Activated CD4-positive, alpha-beta T cell treated with anti-CD3 and anti-CD28 coated beads, Interleukin-2, amount 50 U/mL, for 4 hours (primary cell): ENCODE measurements at places on chromosomes 4 and X.

GRCh38 chr4:13844740-13845139 is 217.2 kb upstream of the BOD1L1 start:
- no peak for DNase-seq

DNA sequence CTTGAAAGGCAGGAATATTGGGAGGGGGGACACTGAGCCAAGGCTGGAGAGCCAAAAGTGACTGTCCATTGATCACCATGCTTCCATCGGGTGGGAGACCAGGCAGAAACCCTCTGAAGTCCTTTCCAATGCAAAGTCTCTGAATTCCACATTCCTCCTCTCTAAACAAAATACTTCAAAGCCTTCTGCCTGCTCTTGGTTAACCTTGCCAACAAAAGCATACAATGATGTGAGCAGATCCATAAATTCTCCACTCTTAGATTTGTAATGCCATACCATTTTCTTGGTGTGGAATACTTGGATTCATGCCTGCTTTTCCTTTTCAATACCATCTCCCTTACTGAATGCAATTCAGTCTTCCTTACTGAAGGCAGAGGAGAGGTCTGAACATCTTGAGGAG is 74.1 kb upstream of the FAM9B start:
- no peak for DNase-seq

- DNase-seq, result no peak
These were observed 28.0 kb upstream of the AFAP1 start for GRCh38 chr4:7967501-7968261.

DNA sequence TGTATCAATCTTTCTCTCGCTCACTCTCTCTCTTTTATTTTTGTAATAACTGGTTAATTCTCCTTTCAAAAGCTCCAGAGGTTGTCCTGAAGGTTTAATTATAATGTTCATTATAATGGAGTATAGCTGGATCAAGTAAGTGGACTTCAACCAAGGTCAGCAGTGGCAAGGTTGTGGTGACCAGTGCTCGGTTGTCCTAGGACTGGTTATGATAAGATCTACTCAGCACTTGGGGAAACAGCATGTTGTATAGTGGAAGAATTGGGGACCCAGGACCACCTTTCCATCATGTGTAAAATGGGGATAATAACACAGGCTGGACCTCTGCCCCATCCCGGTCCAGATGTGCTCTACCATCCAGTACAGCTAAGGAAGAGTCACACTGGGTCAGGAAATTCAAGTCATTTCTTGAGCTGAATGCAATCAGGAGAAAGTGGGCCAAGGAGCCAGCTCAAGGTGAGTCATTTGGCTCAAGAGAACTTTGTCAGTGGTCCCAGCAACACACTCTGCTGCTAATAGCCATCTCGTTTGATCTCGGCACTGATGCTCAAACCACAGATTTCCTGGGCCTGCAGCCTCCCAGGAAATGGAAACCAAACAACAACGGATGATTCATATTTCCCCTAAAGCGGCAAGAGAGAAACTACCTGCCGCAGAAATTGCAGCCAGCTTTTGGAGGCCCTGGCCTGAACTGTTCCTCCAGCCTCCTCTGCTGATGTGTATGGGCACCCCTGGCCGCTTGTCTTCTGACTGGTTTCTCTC is 123.6 kb upstream of the RBPJ start:
- DNase-seq, result peak; percentile 57

- DNase-seq, result no peak
These were observed 2.1 kb downstream of the SHISA3 start for GRCh38 chr4:42399393-42399792.

- no peak for DNase-seq
These were observed 126.9 kb upstream of the NRK start for GRCh38 chrX:105695451-105695850.

GRCh38 chr4:177855507-177856197 is 413.4 kb upstream of the AGA start:
- DNase-seq, result no peak

DNA sequence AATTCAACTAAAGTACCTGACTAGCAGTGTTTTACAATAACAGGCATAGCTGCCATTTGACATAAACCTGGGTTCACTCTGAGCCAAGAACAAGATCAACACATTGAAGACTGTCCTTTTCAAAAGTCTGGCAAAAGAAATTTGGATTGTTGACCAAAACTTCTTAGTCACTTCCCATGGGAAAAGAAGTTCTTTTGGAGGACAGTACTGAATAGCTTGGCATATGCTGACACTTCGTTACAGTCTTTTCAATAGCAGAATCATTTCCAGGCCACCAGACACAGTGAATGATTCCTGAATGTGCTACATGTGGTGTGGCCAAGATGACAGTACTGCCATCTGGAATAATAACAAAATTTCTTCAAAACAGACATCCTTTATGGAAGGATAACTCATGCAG is 560.3 kb downstream of the GRID2 start:
- no peak for DNase-seq

- DNase-seq, result no peak
These were observed 286.9 kb upstream of the FGF16 start for GRCh38 chrX:77160301-77160700.

GRCh38 chrX:108947205-108947604 is 210.8 kb upstream of the IRS4 start:
- DNase-seq, result no peak

DNA sequence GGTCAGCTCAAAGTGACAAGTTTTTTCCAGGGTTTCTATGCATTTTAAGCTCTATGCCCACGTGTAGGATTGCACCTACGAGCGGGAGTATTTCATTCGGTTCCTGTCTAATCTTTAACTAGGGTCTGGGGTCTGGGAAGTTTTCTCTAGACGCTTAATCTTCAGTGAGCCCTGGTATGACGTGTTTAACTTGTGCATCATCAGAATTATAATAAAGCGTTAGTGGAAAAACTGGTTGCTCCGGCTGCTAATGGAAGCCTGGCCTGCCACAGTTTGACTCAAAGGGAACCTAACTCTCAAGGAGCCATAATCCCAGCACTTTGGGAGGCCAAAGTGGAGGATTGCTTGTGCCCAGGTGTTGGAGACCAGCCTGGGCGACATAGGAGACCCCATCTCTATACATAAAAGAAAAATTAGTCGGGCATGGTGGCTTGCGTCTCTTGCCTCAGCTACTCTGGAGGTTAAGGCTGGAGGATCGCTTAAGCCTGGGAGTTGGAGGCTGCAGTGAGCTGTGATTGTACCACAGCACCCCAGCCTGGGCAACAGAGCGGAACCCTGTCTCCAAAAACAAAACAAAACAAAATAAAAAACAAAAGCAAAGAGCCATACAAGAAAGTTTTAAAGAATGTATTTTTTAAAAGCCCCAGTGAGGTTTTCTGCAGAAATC is 30.2 kb downstream of the ARSD start:
- DNase-seq, result no peak

- DNase-seq, result peak; percentile 1
These were observed 251.4 kb upstream of the DDX53 start for GRCh38 chrX:22748093-22748999.

DNA sequence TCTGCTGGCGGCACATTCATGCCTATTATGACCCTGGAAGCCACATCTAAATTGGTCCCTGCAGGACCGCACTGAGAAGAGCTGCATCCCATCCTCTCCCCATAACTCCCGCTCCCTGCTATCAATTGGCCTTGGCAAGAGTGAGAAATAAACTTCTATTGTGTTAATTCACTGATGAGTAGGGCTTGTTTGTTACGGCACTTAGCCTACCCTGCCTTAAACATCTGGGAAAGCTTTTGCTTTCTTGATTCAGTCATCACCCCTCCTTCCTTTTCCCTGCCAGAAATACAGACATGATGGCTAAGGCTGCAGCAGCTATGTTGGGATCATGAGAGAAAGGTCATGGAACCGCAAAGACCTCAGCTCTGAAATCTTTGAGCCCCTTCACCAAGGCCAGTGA is 36.5 kb downstream of the SUPT20HL2 start:
- no peak for DNase-seq

DNA sequence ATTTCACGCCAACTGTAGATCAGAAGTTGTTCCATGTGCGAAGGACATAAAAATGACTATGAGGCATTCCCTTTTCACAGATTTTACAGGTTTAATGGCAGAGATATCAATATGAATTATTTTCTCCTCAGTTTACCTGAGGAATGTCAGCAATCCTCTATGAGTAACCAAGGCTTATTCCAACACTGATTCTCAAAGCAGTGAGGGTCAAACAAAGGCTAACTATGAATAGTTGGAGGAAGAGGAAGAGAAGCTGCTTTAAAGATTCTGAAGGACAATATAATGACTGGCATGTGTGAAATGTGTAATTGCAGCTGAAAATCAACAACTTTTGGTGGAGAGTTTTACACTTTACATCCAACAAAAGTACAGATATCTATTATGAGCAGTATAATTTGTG is 29.1 kb downstream of the NAF1 start:
- DNase-seq, result no peak

DNA sequence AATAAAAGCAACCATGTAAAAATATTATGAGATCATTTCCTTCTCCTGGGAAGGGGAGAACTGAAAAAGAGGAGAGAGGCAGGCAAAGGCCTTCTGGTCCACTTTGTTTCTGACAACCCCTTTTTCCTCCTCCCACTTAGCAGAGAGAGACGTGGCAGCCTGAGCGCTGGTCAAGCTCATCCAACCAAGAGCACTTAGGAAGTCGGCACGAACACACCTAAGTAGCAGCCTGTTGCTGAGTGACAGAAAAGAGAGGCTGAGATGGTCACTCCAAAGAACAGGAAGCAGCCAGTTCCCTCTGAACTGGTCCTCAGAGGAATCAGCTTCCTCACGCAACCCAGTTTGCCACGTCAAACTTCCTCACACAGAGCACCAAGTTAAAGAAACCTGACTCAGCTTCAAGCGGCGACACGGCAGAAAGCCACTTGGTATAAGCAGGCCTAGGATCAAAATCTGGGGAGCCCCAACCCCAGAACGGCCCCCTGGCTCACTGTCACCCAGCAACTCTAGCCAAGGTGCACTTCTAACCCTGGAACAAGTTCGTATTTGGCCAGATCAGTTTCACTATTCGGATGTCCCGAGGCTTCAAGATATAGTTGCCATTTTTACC is 861 bp downstream of the SEC24D start:
- peak; percentile 25 for DNase-seq

DNA sequence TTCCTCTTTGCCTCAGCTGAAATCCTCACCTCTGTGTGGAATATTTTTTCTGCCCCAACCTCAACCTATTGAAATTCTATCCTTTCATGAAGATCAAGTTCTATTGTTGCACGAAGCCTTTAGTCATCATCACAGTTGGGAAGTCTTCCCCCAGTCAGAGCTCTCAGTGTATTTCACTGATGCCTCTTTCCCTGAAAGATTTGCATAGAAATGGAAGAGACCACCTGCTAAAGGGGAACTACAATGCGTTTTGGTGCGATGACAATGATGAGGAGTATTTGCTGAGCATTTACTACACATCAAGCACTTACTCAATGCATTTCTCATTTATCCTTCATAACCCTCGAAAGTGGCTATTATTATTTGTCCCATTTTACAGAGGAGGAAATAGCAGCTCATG is 151.2 kb upstream of the KLF3 start:
- no peak for DNase-seq

DNA sequence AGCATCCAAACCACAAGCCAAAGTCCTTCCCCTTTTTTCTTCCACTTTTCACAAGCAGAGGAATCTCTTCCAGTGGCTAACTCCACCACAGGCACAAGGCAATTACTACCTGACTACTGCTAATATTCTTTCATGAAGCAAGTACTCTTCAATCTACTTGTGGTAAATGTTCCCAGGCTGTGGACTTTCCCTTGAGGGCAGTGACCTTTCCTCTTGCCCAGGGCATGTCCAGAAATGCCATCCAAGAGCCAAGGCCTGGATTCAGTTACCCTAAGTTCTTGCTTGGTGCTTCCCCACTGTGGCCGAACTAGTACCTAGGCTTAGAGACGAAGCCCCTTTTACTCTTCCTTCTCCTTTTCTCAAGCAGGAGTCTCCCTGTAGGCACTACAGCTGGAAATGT is 400.7 kb downstream of the DCAF12L2 start:
- no peak for DNase-seq

DNA sequence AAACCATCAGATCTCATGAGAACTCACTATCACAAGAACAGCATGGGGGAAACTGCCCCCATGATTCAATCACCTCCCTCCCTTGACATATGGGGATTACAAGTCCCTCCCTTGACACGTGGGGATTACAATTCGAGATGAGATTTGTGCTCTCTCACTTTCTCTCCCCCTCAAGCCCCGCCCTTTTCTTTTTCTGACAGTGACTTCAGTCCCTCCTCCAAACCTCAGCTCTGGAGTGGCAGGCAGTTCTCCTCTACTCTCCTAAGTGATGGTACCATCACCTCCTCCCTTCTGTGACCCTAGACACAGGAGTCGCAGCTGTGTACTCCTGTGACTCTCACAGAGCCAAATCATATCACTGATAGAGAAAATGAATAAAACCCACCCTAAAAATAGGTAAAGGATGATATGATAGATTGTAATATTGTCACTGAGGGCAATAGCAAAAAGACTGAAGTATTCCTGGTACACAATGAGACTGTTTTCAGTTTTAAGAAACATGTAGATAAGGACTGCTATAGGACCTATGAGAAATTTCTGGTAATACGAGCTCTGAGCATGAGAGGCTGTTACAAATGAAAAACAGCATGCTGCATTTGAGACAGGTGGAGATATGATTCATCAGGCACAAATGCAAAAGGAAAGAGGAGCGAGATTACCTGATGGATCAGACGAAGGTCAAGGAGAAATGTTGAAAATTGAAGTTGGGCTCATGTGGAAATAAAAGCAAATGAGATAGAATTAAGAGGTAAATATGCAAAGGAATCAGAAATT is 101.2 kb upstream of the CBLL2 start:
- DNase-seq, result no peak

DNA sequence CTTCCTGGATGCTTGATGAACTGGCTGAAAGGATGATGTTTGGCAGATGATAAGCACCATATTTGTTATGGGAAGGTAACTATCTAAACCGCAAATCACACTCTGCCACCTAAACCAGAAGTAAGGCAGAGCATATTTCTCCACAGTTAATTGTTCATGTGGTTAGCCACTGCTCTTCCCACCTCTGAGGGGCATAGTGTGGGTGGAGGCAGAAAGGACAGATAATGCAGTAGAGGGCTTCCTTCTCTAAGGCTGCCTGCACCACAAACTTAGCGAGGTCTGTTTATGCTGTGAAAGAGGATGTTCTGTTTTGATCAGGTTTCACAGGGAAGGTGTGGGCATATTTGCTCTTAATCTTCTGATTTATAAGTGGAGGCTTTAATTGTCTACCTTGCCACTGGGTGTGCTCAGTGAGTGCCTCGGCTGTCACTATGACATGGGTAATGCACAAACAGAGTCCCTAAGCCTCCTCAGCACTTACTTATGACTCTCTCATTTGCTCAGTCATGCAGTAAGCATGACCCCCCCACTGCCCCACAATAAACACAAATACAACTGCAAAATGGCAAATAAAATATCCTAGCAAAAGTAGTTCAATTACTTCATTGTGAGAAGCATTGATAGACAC is 401.0 kb downstream of the TMA16 start:
- peak; percentile 2 for DNase-seq

GRCh38 chrX:110803506-110803905 is 7.9 kb upstream of the CHRDL1 start:
- no peak for DNase-seq

GRCh38 chr4:76488888-76489685 is 54.1 kb downstream of the SHROOM3 start:
- no peak for DNase-seq

GRCh38 chrX:49003696-49004095 is 1.6 kb upstream of the GRIPAP1 start:
- DNase-seq, result no peak

- peak; percentile 41 for DNase-seq
These were observed 16.0 kb upstream of the UVSSA start for GRCh38 chr4:1330761-1331590.
